Hypothalamus (tissue), 51 donors: ENCODE measurements at places on chromosomes 12 and 14.

DNA sequence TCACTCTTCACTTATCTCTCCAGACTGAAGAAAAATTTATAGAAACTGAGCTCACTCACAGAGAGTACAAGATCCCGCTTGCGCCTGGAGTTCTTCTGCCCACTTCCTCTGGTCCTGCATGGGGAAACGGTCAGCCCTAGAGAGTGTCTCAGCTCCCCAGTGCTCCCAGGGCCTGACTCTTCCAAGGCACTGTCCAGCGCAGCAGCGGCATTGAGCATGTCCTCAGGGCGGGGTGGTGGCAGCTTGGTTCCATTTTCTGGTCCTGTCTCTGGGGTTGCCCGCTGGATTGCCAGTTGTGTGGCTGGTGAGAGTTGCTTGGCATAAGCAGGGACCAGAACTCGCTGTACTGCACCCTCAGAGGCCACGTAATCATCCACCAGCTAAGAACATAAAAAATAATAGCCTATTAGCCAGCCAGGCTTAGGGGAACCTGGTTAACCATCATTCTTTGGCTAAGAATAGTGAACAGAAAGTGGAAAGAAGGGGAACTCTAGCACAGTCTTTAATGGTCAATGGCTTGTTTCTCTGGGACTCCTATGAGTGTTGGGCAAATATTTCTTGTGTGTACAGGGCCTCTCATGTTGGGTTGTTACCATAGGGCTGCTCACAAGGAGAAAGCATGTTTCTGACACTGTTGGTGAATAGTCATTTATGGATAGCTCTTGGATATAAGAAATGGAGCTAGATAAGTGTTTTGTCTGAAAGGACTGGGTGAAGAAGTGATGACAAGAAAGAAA, 13.7 kb upstream of the AJUBA start:
- no peak for DNase-seq

DNA sequence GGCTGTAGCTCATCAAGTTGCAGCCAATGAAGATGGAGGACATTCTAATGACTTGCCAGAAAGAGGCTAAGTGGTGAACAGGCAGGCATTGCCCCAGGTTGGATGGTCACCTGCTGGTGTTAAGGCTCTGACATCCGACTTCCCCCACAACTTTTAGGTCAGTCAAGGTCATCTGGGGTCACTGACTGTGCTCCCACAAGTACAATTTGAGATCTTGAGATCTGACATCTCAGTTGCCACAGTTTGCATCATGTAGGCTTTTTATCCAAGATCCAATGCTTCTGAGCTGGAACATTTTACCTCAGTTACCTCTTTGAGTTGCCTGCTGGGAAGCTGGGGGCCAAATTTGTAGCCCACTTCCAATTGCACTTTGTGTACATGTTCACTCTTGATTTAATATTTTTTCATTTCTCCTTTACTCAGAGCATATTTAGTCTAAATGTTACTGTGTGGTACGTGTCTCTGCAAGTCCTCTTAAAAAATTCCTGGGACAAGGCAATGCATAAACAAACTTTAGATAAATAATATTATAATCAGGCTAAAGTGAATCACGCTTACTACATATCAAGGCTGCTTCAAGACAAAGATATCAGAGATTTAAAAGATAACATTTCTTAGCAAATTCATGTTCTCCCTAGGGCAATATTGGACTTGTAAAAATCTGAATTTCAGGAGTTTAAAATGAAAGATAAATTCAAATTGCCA, 61.4 kb downstream of the SEL1L start:
- no peak for DNase-seq

GRCh38 chr12:89166121-89166520, 186.2 kb downstream of the DUSP6 start:
- no peak for DNase-seq

DNA sequence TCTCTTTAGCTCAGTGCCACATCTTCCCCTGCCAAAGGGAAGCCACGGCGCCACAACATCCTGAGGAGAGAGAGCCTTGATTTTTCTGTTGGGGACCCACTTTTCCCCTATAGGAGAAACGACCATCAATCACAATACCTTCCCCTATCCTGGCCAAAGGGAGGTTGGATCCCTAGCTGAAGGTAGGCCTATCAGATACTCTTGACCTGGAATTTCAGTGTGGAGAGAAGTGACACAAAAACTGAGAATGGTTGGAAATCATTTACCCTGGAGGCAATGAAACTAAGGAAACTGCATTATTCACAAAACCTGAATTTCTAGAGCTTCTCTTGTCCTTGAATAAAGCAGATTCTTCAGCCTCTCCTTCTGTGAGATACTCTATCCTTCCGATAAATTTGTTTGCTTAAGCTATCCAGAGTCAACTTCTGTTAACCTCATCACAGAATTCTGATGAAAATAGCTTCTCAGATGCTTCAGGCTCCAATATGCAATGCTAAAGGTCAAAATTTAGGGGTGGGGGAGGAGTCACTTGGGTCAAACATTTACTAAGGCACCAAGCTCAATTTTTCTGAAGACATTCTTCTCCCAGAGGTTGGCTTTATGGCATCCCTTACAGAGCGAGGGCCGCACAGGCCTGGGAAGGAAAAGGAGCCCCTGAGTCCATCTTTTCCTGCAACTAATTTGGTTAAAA, 27.0 kb upstream of the DUSP6 start:
- DNase-seq, result no peak

DNA sequence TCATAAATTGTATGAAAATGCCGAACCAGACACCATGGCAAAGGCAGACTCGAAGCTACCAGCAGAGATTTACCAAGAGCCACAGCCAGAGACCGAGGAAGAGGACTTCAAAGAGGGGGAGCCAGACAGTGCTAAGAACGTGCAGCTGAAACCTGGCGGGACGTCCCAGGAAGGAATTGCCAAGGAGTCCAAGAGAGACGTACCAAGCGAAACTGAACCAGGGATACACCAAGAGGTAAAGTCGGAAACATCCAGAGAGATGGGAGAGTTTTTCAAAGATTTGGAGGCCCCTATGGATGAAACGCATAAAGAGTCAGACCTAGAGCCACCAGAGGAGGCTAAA, 294 bp downstream of the SAMD15 start:
- DNase-seq, result no peak

DNA sequence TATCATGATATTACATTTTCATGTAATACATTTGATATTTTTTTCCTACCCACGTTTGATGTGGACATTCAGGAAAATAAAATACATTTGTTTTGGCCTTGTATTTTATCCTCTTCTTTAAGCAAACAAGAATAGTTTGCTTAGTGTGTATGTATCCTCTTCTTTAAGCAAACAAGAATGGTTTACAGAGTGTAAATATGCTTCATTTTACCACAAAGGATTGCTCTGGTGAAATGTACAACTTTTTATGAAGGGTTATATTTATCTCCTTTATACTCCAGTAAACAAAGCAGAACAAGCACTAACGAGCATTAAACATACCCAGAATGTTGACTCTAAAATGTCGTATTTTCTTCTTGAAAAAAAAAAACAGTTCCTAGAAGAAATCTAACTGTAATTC, 244.7 kb downstream of the KCNH5 start:
- no peak for DNase-seq

DNA sequence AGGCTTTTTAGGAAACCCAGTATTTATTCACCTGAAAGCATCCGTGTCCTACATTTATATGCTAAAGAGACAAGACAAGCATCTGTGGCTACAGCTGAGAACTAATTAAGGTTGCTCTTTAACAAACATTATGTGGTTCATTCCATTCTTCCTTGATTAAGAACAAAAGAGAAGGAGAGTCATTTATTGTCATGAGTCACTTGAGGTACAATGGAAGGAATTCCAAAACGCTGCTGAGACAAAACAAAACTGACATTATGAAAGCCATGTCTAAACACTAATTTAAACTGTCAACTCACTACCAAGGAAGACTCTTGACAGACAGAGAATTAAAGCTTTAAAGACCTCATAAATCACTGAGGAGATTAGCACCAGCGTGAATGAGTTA, 214.4 kb downstream of the BMP4 start:
- no peak for DNase-seq

DNA sequence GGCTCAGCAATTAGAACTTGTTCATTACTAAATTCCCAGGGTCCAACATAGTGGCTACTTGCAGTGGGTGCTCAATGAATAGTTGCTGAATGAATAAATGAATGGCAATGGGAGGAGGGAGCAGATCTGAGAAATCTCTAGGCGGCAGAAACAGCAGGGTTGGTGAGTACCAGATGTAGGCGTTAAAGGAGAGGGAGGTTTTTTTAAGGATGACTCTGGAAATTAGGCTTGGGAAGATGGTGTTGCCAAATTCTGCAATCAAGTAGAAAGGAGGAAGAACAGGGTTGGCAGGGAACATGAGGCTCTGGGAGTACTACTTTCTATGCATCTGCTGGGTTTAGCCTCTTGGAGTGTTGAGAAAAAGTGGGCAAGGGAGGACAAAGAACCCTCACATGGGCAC, 207.1 kb downstream of the APAF1 start:
- no peak for DNase-seq

GRCh38 chr12:996881-997280, 5.9 kb downstream of the ERC1 start:
- no peak for DNase-seq

GRCh38 chr12:70994217-70994788, 73.8 kb upstream of the PTPRR start:
- DNase-seq, result no peak

- no peak for DNase-seq
These were observed 5.9 kb downstream of the ZBTB42 start for GRCh38 chr14:104806625-104807465.

GRCh38 chr14:93133464-93133863, 17.7 kb upstream of the ITPK1 start:
- no peak for DNase-seq

DNA sequence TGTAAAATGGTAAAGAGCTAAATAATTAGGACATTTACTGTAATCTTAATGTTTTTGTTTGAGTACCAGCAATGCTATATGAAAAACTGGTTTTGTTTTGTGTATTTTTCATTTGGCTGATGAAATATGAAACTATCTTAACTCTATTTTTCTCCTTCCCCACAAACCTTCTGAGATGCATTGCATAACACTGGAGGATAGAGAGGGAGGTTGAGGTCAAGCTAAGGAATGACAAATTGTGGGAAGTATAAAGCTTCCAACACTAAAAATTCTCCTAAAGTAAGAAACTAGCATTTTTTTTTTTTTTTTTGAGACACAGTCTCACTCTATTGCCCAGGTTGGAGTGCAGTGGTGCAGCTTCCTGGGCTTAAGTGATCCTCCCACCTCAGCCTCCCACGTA, 31.5 kb upstream of the SRP54 start:
- DNase-seq, result no peak

GRCh38 chr12:9163392-9163791, 44.8 kb downstream of the PZP start:
- DNase-seq, result no peak

GRCh38 chr14:68405961-68406360, 386.9 kb downstream of the ZFP36L1 start:
- no peak for DNase-seq

GRCh38 chr14:90630171-90630806, 185.9 kb downstream of the TTC7B start:
- DNase-seq, result no peak

DNA sequence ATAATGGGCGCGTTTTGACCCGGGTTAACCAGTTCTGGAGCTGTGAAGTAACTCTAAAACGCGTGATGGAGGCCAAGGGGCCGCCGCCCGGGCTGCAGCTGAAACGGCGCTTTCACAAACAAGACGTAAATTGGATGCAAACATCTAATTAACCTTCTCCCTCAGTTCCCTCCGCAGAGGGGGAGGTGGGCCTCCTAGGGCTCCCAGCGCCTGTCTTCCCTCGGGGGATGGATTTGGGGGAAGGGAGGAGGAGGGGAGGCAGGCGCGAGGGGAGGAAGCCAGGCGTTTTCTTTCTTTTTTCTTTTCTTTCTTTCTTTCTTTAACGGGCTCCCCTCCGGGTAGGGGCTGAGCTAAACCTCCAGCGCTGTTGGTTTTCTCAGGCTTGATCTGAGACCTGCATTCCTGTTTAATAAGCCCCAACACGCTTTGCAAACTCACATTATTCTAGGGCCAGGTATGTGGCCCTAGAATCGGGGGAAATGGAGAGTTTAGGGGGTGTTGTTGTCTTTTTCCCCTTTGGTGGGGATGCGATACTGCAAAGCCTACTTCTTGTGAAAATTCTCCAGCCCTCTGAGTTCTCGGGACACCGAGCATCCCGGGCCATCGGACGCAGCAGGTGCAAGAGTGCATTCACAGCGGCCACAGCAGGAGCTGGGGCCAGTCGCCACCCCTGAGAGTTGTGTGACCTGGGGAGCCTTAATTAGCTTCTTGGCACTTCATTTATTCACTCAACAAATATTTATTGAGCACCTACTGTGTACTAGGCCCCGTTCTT, 43.6 kb upstream of the LHX5 start:
- no peak for DNase-seq

GRCh38 chr14:59303216-59303615, 114.7 kb downstream of the DAAM1 start:
- no peak for DNase-seq

DNA sequence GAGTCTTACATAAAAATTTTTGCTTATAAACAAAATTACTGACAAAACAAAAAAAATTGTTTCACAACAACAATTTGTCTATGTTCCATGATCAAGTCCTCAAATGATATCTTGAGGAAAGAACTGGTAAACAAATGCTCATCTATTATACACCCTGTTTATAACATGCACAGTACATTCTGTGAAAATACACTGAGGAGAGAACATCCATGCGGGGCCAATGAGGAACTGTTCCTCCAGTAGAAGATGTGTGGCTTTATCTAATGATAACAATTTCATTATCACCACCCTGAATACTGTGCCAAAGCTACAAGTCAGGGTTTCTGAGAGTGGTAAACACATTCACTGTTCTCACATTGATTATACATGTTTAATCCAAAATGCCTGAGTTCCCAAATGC, 10.8 kb downstream of the MLH3 start:
- DNase-seq, result no peak

- DNase-seq, result no peak
These were observed 728 bp upstream of the STON2 start for GRCh38 chr14:81400852-81401251.

DNA sequence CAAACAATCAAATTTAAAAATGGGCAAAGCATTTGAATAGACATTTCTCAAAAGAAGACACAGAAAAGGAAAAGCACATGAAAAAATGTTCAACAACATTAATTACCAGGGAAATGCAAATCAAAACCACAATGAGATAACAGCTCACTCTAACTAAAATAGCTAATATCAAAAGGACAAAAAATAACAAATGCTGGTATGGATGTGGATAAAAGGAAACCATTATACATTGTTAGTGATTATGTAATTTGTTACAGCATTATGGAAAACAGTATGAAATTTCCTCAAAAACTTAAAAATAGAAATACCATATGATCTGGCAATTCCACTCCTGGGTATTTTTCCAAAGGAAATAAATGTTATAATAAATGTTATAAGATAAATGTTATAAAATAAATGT, 52.9 kb downstream of the DUSP6 start:
- DNase-seq, result no peak

- DNase-seq, result no peak
These were observed 299.0 kb upstream of the FOXG1 start for GRCh38 chr14:28467611-28468010.
